Right lobe of liver (tissue), 6 donors: ENCODE measurements at places on chromosomes 7 and 10. TPM values are rescaled to one million over a fixed set of nuclear protein-coding genes. Genes with fewer than 3 reads are reported as not detected.
A peak's percentile ranks its signal among the peaks of the same experiment; 100 is the strongest.

- DNase-seq: no peak
Observed at GRCh38 chr7:30172451-30172850, 37.7 kb downstream of the MTURN start.

Gene EZH2
- 1.3 TPM for total RNA-seq

Gene NPSR1
- total RNA-seq: not detected

Gene GDF2
- 15.9 TPM for total RNA-seq

- DNase-seq: no peak
Observed at GRCh38 chr10:130175074-130175473, 38.9 kb downstream of the GLRX3 start.

DNA sequence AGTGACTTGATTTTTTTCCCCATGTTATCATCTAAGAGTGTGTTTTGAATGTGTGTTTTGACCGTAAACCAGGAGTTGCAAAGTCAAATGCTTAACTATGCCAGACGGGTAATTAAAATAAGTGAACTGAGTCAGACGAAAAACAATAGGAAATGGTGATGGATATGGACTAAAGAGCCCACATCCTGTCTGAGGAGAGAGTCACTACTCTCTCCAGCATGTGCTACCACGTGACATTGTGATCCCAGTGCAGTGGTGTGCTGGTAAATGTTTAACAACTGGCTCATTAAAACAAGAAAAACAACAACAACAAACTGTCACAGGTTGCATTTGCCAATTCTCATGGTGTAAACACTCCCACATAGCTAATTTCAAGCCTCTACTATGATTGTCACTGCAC, 164.3 kb downstream of the SUGCT start:
- DNase-seq: no peak

- DNase-seq: no peak
Observed at GRCh38 chr10:125722811-125723210, 3.3 kb downstream of the EDRF1 start.

- DNase-seq: no peak
Observed at GRCh38 chr10:116101616-116102315, 171.2 kb downstream of the GFRA1 start.

Gene WNT8B
- not detected for total RNA-seq

GRCh38 chr10:70906031-70906783, 17.8 kb upstream of the PCBD1 start:
- peak; percentile 4 for DNase-seq

- no peak for DNase-seq
Observed at GRCh38 chr10:75974080-75974479, 542.7 kb downstream of the LRMDA start.

Gene TBRG4
- total RNA-seq: 57.1 TPM

DNA sequence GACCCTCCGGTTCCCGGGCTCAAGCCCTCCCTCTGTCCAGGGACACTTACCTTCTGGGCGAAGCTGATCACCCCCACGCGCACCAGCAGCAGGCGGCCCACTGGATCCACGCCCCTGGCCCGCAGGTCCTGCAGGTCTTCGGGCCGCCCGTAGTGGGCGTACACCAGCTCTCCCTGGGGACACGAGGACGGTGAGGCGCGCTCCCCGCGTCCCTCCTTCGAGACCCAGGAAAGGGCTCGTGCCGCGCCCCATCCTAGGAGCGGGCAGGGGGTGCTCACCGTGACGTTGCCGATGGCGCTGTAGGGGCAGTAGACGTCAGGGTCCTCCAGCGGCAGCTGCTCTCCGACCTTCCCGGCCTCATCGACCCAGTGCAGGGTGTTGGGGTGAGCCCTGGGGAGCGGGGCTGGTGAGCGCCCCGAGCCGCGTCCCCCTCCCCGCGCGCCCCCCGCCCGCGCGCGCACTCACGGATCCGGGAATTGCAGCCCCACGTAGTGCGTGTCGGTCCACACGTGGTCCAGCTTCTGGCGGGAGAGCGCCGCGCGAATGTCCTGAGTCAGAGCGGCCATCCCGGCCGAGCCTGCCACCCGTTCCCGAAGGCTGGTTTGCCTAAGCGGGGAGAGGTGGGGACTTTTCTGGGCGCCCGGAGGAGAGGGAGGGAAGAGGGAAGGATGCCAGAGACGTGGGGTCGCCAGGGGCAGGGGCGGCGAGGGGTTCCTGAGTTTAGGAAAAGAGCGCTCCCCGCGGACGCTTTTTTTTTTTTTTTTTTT, 8.2 kb downstream of the TFR2 start:
- DNase-seq: no peak

DNA sequence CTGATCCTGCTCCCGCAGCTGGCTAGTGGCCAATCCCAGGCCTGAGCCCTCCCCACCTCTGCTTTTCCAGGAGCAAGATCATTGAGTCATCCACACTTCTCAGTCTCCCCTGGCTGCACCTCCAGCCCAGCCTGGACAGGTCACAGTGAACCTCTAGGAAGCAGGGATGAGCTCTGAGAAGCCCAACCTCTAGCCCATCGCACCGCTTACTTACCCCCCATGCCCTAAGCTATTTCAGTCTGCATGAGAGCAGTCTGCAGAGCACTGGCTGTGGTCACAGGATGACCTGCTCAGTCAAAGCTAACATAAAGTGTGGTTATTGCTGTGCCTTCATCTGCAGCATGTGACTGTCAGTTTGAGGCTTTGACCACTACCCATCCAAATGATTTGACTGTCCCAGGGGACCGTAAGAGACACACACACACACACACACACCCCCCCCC, 129.2 kb downstream of the SORBS1 start:
- no peak for DNase-seq

DNA sequence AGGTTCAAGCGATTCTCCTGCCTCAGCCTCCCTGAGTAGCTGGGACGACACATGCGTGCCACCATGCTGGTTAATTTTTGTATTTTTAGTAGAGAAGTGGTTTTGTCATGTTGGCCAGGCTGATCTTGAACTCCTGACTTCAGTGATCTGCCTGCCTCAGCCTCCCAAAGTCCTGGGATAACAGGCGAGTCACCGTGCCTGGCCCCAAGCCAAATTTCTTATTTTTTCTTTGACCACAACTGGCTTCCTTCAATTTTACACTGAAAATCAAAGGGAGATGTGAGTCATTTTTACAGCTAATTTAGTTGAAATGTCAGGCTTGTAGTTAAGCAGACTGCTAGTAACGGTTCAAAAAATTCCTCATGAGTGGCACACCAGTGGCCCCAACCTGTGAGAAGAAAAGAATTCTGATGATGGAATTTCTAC, 7.8 kb downstream of the RNF216 start:
- no peak for DNase-seq

- no peak for DNase-seq
Observed at GRCh38 chr7:116938678-116939077, 14.6 kb upstream of the ST7 start.

Gene ERVW-1
- total RNA-seq: not detected

DNA sequence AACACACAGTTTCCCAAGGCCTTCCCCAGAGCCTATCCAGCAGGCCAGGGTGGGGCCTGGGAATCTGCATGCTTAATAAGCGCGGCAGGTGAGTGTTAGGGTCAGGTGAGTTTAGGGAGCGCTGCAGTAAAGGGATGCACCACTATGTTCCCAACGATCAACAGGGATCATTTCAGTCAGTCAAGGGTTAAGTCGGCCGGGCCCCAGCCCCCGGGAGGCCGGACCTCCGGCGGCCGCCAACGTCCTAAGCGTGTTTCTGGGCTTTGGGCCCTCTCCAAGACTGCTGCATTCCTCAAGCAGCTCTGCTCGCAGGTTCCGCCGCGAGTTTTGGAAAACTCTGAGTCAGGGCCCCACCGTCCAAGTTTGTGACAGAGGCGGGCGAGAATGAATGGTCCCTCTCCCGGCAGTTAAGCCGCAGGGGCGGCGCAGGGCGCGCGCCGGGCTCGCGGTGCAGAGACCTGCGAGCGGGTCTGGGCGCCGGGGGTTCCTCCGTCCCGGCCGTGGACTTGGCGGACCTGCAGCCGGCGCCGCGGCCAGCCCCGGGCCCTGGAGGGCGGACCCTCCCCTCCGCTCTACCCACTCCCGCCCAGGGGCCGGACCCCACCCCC, 81.6 kb downstream of the ARHGAP22 start:
- DNase-seq: no peak

DNA sequence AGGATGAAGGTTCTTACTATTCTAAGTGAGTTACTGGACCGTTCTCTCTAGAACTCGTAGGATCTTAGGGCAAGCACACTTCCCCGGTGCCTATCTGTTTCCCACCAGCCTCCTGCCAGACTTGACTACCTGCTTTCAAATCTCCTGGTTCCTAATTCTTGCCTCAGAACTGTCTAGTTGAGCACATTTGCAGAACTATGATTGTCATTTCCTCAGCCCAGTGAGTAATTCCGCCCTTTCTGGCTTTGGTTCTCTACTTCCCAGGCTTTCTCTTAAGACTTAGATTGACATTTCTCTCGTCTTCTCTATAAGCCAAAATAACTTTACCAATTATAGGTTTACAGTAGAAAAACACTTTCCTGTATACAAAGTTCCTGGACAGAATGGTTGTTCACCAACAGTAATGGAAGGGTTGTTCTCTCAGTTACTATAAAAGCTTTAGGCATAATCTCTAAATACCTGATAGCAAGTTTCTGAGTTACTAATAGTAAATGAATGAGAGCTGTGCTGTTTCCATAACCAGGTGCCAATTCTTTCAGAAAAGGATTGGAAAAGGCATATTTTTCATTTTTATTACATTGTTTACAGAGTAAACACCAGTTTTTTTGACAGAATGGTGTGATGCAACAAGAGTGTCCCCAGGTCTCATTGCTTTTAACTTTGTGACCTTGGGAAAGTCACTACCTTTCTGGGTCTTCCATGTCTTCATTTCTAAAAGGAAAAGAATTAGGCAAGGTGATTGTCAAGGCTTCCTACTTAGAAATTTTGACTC, 41.1 kb downstream of the PLEKHA8 start:
- no peak for DNase-seq

DNA sequence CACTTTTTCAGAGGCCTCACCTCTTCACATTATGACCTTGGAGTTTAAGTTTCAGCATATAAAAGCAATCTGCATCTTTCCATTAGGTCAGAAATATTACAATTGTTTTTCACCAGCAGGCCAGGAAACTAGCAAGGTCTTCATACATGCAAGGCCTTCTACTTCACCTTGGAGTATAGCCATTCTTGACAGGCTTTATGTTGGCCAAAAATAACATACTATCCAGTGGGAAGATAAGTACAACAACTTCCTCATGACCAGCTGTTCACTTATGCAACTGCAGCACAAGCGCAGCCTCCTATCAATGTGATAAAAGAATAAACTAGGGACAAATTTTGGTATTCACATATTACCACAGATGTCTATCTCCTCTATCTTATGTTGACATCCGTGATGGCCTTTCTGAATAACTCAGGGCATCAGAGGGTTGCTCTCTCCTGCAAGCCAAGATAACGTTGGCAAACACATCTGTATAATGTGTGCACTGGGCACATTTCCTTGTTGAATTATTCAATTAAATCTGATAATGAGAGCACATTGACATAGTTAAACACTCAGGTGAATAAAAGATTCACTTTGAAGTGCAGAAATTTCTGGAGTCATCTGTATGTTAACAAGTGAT, 239.8 kb downstream of the FZD1 start:
- DNase-seq: no peak

Gene RBM48
- total RNA-seq: 4.3 TPM

GRCh38 chr10:77082601-77083252, 554.9 kb downstream of the KCNMA1 start:
- DNase-seq: no peak

DNA sequence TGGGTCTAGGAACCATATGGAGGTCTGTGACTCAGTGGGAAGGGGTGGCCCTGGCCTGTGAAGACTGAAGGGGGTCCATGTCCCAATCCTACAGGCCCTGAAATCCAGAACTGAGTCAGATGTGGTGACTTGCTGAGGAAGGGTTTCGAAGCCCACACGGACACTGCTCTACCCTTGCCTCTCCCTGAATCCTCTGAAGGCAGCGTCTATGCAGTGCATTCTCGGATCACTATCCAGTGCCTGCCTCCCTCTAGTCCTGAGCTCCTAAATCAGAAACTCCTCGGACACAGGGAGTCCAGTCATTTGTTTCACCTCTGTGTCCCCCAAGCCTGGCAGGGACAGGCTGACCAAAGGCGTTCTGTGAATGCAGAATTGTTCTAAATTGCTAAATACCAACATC, 25.4 kb upstream of the TMEM72 start:
- no peak for DNase-seq

GRCh38 chr10:121322046-121322445, 276.2 kb downstream of the FGFR2 start:
- no peak for DNase-seq

- DNase-seq: no peak
Observed at GRCh38 chr10:87696922-87697745, 37.5 kb downstream of the PAPSS2 start.

Gene PMS2
- total RNA-seq: 6.3 TPM

- DNase-seq: no peak
Observed at GRCh38 chr7:17134786-17135185, 163.7 kb upstream of the AHR start.

- DNase-seq: no peak
Observed at GRCh38 chr10:86681047-86681446, 12.7 kb downstream of the LDB3 start.

Gene TMEM130
- not detected for total RNA-seq

GRCh38 chr10:74912682-74913081, 86.3 kb downstream of the KAT6B start:
- DNase-seq: no peak

DNA sequence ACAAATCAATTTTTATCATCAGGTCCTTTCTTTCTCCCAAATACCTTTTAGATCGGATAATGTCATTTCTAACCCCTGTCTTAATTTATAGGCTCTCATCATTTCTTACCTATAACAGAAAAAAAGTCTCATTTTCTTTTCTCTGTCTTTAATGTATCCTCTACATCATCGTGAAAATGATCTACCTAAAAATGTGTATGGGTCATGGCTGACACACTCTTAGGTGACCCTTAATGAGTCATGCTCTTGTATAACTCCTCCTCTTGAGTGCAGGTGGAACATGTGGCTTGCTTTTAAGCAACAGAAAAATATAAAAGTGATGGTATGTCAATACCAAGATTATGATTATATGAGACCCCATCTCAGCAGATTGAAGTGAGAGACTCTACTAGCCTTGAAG, 139.4 kb downstream of the SEMA3C start:
- DNase-seq: no peak

Gene DGKI
- 0.35 TPM for total RNA-seq
